Fibroblast of lung (primary cell): ENCODE measurements at places on chromosomes 2 and 18. TPM values are rescaled to one million over a fixed set of nuclear protein-coding genes. Genes with fewer than 3 reads are reported as not detected.

The GKN2 gene
- total RNA-seq: not detected in 2 replicates

The YES1 gene
- total RNA-seq: 49.5 and 79.6 TPM in 2 replicates

The TPO gene
- not detected in 2 replicates for total RNA-seq

The HTR2B gene
- 31.1 and 92.5 TPM in 2 replicates for total RNA-seq

The FBXO15 gene
- 0.77 and 0.83 TPM in 2 replicates for total RNA-seq

The CDCA7 gene
- total RNA-seq: 1.3 and 1.5 TPM in 2 replicates

The EPB41L5 gene
- 16.2 and 16.7 TPM in 2 replicates for total RNA-seq

The PTPRM gene
- 42.9 and 87.0 TPM in 2 replicates for total RNA-seq

The SEMA4C gene
- 17.5 and 19.8 TPM in 2 replicates for total RNA-seq

The SCTR gene
- total RNA-seq: not detected in 2 replicates
